ENCODE measurements at places on chromosomes 3 and 15.

- no peak for DNase-seq
These were observed 34.1 kb upstream of the ABI3BP start for GRCh38 chr3:101027286-101027685.

GRCh38 chr15:82894971-82895520 lies 57.5 kb downstream of the HOMER2 start:
- DNase-seq, result no peak

DNA sequence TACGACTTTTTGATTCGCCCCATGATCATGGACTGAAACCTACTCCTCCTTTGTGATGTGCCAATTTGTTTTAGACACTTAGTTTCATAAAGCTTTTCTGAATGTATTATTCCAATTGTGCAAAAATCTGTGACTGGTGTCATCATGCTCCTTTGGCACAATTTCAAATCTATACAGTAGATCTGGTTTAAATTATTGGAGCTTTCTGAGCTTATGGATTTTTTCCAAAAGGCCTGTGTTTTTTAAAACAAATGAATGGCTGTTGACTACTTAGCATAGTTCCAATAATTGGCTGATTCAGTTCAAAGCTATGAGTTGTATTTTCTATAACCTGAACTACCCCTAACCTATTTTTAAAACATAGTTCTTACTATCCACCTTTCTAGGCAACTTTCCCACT lies 282.7 kb downstream of the CNTN3 start:
- DNase-seq, result no peak

DNA sequence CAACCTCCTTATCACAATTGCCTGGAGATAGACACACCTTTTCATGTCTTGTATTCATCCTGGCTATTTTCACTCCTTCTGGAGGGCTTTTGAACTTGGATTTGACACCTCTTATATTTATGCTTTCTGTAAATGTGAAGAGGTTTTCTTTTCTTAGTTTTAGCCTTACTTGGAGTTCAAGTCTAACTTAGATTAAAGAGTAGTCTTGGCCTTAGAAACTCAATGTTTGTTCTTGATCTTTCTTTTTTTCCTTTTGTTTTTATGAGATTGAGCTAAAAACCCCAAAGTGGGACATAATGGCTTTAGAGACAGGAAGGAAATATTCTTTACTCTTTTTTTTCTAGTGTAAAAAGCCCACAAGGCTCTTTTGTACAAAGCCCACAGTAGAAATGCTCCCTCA lies 1054.9 kb downstream of the ROBO1 start:
- DNase-seq, result no peak
